ENCODE measurements at places on chromosomes 11 and 22.

GRCh38 chr11:1055109-1055703, 18.7 kb upstream of the MUC6 start:
- DNase-seq, result no peak

- no peak for DNase-seq
Measured at GRCh38 chr11:71114124-71114851, 138.1 kb downstream of the SHANK2 start.

GRCh38 chr22:48627203-48627602, 1200.5 kb downstream of the BRD1 start:
- peak; percentile 38 for DNase-seq

GRCh38 chr22:33898121-33898520, 22.2 kb downstream of the LARGE1 start:
- no peak for DNase-seq

DNA sequence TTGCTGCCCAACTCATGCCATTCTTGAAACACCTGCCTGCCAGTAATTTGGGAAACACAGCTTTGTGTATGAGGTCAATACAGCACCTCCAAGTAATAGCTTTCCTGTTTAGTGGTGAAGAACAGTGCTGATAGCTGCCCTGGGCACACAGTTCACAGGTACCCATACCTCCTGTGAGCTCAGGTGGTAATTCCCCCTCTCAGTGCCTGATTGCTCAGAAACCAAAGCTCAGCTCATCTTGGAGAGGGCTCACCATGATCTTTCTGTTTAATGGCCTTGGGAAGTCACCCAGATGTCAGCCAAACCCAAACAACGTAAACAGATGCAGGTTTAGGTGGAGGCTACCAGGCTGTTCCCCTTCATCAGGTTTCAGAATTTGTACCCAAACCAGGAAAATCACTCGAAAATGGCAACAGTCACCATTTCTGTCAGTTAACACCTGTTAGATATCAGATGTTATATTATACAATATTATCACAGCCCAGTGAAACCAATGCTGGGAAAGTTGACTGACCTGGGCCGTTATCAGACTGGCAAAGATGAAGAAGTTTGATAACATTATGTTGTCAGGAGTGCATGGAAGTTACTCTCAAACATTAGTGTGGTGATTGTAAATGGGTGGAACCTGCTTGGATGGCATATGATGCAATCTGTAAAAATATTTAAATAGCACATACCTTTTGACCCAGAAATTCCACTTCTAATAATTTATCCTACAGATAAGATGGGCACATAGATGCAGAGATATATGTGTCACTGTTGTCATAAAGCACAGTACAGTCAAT, 18.9 kb downstream of the VSTM5 start:
- DNase-seq, result no peak
